ENCODE measurements at places on chromosomes 3 and 15.

GRCh38 chr15:62899090-62899493, 143.5 kb upstream of the TPM1 start:
- no peak for DNase-seq

DNA sequence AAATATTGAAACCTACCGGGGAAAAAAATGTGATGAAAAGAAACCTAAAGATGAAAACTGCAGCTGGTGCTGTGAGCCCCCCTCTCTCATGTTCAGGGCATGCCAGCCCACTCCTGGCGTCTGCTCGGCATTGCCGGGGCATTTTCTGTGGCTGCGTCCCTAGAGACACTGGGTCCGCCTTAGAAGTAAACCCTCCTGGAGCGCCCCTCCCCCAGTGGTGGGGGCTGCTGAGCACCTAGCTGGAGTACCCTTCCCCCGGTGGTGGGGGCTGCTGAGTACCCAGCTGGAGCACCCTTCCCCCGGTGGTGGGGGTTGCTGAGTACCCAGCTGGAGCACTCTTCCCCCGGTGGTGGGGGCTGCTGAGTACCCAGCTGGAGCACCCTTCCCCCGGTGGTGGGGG, 24.5 kb upstream of the GABRA5 start:
- no peak for DNase-seq

DNA sequence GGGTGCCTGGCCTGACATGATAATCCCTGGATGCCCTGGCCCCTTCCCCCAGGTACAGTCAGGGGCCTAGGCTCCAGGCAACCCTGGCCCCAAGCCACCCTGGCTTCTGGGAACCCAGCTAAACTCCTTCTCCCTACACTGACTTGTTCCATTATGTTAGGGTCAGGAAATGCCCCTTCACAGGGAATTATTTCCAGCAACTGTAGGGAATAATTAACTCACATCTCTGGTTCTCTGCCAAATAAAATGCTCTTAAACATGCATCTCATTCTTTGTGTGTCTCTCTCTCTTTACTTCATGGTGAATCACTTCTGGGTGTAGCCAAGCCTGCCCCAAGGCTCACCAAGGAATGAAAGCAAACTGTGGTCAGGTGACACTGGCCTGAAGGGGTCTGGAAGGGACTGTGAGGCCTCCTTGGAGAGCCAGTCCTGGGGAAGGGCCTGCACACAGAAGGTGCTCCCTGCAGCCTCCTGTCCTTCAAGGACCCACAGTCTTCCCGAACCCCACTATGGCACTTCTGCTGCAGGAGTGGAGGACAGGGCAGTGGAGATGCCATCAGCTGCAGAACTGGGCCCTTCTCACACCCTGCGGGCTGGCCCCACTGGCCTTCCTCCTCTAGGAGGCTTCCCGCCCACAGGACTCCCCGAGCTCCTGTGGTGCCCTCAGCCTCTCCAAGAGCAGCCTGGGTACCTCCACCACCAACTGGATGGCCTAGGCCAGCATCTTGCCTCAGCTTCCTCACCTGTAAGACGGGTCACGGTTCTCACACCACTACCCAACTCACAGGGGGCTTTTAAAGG, 17.6 kb downstream of the TKT start:
- DNase-seq = no peak

DNA sequence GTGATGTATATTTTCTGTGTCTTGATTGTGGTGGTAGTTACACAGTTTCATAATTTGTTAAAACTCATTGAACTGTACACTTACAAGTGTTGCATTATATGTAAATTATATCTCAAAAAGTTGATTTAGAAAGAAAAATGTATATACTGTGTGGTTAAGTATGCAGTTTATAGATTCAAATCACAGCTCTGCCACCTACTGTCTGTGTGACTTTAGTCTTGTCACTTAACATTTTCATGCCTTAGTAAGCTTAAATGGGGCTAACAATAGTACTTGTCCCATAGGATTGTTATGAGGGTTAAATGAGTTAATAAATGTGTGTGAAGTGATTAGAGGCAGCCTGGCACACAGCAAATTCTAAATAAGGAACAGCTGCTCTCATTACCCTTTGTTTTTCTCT, 120.9 kb upstream of the P2RY1 start:
- no peak for DNase-seq

GRCh38 chr3:13091898-13092611, 18.8 kb upstream of the IQSEC1 start:
- peak; percentile 90 for DNase-seq

- no peak for DNase-seq
Measured at GRCh38 chr15:85700767-85701166, 94.0 kb downstream of the KLHL25 start.

DNA sequence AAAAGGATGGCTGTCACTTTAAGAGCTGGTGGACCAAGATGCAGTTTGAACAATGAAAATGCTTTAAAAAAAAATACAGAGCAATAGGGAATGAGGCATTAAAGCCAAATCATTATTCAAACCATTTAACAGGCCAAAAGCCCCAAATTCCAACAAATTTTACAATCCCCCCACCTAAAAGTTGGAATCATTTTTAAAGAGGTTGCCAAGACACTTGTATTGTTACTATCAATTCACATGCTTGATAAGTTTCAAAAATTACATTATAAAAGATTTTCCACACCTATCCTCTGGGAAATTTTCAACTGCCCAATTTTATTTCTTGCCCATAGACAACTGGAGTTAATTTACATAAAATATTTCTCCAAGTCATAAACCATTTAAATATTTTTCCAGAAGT, 192.3 kb upstream of the ARHGEF26 start:
- DNase-seq = no peak

DNA sequence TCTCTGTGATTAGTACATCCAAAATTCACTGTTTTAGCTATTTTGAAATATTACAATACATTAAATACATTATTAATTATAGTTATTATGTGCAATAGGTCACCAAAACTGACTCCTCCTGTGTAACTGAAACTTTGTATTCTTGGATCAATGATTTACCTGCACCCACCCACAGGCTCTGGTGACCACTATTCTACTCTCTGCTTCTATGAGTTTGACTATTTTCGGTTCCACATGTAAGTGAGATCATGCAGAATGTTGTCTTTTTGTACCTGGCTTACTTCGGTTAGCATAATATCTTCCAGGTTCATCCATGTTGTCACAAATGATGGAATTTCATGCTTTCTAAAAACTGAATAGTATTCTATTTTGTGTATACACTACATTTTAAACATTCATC, 43.8 kb downstream of the SLC2A2 start:
- DNase-seq = no peak

DNA sequence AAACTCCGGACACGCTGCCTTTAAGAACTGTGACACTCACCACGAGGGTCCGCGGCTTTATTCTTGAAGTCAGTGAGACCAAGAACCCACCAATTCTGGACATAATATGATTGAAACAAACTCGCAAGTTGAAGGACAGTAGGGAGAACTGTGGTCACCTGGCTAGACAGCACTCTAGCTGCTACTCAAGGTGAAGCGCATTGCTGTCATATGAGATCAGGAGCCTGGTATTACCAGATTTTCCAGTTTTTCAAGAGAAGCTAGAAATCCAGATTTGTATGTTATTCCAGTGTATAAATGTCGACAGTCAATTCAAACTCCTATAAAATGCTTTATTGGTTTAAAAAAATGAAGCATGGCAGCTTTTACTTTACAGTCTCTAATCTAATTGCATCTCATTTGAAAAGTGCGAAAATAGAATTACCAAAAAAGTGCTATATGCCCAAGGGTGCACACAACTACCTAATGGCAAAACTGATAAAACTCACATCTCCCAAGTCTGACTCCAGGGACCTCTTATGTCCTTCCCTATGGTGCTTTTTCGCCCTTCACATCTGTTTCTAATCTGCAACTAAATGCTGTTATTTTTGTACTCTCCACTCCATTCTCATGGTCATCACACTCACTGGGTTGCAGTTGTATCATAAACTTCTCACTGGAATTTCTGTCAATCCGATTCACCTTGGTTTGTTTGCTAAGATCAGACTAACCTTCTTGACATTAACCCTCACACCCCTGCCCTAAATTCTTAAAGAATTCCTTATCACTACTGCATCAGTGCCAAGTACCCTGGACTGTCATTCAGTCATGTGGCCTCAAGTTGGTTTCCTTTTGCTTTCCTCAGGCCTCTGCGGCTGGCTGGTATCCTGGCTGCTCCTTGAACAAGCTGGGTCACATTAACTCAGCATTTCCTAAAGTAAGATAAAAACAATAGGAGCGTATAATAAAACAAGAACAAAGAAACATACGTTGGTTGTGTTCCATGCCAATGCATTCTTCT, 31.5 kb upstream of the ARHGEF26 start:
- no peak for DNase-seq

- DNase-seq = no peak
Measured at GRCh38 chr15:87871258-87871681, 385.3 kb downstream of the NTRK3 start.

DNA sequence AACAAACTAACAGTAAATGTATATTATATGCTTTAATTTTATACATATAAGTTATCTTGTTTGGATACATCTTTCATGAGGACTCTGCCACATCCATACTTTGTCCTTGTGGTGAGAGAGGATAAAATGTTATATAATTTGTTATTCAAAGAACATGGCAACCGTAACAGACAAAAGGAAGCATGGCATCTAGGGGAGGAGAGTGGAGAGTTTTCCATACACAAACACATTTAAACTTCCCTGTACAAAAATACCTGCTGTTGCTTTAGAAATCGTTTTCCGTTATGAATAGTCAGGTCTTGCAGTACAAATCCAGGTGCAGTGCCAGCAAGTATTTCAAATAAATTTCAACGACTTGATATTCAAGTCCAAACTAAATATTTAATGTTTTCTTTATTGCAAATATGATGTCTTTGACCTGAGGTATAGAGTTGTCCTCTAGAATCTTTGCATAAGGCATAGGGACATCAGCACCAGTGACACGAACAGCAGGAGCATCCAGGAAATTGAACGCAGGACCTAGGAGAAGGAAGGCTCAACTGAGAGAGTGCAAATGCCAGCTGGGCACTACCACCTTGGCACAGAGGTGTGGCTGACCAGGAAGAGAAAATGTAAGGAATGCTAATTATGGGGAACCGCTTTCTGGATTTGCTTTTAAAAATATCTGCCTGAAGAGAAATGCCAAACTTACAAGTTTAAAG, 5.8 kb downstream of the PDHB start:
- DNase-seq = no peak

DNA sequence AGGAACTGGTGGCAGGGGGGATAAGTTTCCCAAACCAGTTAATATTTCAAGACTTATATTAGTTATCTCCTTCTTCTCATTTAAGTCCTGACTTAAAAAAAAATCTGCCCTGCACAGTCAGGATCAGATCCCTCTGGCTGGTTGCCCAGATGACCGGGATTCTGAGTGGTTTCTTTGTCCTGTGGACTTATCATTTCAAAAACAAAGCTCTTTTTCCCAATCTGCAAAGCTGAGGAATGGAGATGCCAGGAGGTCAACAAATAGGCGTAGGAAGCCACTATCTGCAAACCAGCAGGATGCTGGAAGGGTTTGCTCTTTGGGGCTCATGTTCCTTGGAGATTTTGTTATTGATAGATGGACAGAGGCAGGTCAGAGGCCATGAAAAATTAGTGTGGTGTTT, 5.8 kb downstream of the C3orf20 start:
- DNase-seq = no peak

GRCh38 chr15:61126811-61127210, 102.3 kb downstream of the RORA start:
- no peak for DNase-seq

DNA sequence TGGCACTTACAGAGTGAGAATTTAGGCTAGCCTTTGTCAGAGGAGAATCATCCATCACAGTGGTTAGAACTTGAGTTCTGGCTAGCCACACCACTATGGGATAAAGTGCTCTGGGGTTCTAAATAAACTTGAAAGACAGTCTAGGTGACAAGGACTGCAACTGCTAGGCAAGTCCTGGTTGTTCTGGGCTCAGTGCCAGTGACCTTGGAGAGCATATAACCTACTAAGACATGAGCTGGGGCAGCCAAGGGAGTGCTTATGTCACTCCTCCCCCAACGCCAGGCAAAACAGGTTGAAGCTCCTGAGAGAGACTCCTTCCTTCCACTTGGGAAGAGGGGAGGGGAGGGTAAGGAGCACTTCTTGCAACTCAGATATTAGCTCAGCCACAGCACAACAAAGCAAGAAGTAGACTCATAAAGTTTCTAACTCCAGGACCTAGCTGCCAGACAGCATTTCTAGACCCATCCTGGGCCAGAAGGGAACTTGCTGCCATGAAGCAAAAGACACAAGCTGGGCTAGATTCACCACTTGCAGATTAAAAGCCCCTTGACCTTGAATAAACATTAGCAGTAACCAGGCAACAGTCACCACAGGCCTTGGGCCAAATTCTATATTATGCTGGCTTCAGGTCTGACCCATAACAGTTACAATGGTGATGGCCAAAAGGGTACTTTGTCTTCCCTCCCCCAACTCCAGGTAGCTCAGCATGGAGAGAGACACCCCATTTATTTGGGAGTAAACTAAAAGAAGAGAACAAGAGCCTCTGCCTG, 963.7 kb downstream of the PLOD2 start:
- no peak for DNase-seq

GRCh38 chr3:72664184-72664975, 183.9 kb downstream of the SHQ1 start:
- no peak for DNase-seq

GRCh38 chr3:16355828-16356227, 90.8 kb downstream of the OXNAD1 start:
- no peak for DNase-seq

DNA sequence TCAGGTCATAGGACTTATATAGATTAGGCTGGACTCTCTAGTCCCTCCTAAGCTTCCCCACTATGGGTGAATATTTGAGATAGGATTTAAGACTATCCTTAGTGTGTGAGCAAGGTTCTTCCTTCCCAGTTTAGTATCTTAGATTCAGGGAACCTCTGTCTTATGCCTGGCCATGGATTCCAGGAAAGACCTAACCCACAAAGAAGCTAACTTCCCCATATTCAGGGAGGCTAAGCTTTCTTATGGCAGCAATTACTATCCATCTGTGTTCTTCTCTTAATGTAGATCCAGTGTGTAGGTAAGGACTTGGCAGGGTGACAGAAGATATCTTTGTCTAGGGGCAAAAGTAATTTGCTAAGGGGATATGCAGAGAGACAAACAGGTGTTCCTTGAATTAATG, 25.5 kb upstream of the PIK3R4 start:
- no peak for DNase-seq

GRCh38 chr3:49411535-49411967, 225 bp downstream of the RHOA start:
- peak; percentile 85 for DNase-seq

- no peak for DNase-seq
Measured at GRCh38 chr15:35067496-35068347, 17.4 kb downstream of the NANOGP8 start.

DNA sequence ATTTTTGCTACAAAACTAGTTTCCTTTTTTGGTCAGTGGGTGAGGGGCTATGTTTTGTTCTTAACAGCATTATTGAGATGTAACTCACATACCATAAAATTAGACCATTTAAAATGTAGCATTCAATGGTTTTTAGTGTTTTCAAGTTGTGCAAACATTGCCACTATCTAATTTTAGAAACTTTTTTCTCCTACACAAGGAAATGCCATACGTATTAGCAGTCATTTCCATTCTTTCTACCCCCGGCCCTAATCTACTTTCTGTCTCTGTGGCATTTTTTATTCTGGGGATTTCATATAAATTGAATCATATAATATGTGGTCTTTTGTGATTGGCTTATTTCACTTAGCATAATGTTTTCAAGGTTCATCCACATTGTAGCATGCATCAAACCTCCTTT, 55.0 kb upstream of the TIPARP start:
- DNase-seq = no peak
